ENCODE measurements at places on chromosomes 12 and 14. TPM values are rescaled to one million over a fixed set of nuclear protein-coding genes. Genes with fewer than 3 reads are reported as not detected.
A peak's percentile ranks its signal among the peaks of the same experiment; 100 is the strongest.

DNA sequence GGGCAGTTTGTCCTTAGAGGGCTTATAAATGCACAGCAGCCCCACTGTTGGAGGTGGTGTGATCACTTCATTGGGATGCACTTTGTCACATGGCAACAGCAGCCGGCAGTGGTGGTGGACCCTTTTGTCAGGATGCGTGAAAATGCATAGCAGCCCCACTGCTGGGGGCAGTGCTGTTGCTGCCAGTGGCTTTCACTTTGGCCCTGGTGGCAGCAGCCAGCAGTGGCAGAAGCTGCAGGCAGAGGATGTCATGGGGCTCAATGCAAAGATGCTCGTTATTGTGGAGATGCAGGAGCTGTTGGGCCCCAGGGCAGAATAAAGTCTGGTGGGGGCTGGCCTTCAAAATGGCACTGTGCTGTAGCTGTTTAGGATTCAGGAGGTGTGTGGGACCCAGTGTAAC is 173.0 kb upstream of the DAAM1 start:
- no peak for DNase-seq

- DNase-seq: no peak
These were observed 362.1 kb downstream of the EGLN3 start for GRCh38 chr14:33588771-33589170.

GRCh38 chr12:4991373-4991772 is 52.3 kb upstream of the KCNA5 start:
- peak; percentile 31 for DNase-seq

- no peak for DNase-seq
These were observed 34.8 kb downstream of the TMCC3 start for GRCh38 chr12:94615260-94616181.

Gene PTPRQ
- 0.64 TPM for total RNA-seq

Gene MGP
- total RNA-seq: 3,618 TPM

Gene SIX6
- total RNA-seq: not detected

Gene RNASE1
- total RNA-seq: 515 TPM

Gene TMEM63C
- total RNA-seq: 0.11 TPM

Gene SLC17A8
- total RNA-seq: not detected

Data from ascending aorta (tissue), 2 donors.